ENCODE measurements at places on chromosomes 3 and 15.

GRCh38 chr3:25344670-25345069 lies 83.4 kb upstream of the RARB start:
- DNase-seq, result no peak

- no peak for DNase-seq
Observed at GRCh38 chr15:76100361-76100760, 40.6 kb downstream of the TMEM266 start.

- no peak for DNase-seq
Observed at GRCh38 chr3:116835658-116836057, 126.1 kb downstream of the TUSC7 start.

DNA sequence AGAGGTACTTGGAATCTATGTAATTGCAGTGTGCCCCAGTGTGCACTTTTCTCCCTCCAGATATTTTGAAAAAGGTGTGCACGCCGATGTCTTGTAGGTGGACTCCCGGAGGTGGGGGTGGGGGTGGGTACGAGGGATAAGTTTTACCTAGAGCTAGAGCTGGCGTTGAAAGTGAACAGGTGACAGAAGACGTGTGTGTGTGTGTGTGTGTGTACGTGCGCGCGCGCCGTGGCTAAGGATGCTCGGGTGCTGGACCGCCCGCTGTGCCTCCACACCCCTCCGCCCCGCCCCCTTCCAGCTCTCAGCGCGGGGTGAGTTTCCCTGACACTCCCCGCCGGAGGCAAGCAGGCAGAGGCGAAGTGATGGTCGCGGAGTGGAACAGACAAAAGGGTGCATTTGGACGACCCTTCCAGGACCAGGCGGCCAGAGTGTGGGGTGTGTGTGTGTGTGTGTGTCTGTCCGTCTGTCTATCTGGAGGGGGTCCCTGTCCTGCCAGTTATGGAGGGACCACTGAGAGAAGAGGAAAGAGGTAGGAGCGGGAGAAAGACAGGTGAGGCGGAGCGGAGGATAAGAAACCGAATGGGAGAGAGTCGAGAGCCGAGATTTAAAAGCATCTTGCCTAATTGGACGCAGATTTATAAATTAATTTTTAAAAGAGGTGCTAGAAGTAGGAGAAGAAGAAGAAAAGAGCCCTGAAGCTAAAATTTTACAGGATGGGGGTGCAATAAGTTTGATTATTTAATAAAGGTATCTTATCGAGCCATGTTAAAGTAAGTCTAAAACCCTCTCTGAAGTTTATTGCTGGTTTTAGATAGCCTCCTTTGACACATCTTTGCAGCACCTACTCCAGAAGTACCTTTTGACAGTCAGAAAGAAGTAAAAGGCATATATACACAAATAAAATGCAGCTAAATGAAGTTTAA lies 335.8 kb upstream of the THRB start:
- no peak for DNase-seq

DNA sequence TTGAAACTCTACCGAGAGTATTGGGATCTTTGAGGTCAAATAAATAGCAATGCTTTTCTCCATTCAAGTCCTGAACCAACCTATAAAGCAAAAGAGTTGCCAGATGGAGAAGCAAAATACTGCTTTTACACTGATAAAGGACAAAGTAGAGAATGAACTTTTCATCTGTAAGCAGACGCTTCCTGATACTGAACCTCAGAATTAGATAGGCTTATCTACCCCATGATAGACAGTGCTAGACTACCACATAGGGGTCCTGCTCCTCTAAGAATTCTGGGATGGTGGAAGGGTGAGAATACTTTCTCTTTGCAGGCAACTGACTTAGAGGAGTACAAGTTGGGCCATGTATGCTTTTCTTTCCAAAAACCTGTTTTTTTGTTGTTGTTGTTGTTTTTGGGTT lies 9.5 kb downstream of the SAXO2 start:
- no peak for DNase-seq

GRCh38 chr3:178131801-178132200 lies 404.4 kb upstream of the KCNMB2 start:
- DNase-seq, result peak; percentile 14

GRCh38 chr3:73473898-73474416 lies 150.8 kb downstream of the PDZRN3 start:
- DNase-seq, result no peak

GRCh38 chr3:157225001-157225400 lies 65.1 kb upstream of the CCNL1 start:
- no peak for DNase-seq

DNA sequence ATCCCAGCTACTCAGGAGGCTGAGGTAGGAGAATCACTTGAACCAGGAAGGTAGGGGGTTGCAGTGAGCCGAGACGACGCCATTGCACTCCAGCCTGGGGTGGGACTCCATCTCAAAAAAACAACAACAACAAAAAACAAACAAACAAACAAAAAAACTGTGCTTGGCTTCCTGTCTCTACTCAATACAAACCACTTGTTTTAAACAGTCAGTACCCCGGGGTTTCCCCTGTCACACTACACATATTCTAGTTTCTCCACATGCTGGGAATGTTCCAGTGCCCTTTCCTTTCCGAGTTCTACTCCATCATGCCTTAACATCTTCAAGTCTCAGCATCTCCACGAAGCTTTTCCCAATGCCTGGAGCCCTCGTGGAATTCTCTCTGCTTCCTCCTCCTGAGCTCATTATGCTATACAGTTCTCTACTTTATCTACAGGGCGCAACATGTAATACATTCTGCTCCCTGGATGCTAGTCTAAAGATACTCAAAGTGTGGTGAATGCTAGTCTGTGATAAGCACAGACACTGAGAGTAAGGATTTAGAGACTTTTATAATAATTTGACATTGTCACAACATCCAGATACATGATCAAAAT lies 7.8 kb downstream of the EMC3 start:
- DNase-seq, result no peak

GRCh38 chr15:45414215-45414885 lies 36.0 kb upstream of the GATM start:
- no peak for DNase-seq

- no peak for DNase-seq
Observed at GRCh38 chr15:74838746-74839525, 4.0 kb downstream of the ULK3 start.

DNA sequence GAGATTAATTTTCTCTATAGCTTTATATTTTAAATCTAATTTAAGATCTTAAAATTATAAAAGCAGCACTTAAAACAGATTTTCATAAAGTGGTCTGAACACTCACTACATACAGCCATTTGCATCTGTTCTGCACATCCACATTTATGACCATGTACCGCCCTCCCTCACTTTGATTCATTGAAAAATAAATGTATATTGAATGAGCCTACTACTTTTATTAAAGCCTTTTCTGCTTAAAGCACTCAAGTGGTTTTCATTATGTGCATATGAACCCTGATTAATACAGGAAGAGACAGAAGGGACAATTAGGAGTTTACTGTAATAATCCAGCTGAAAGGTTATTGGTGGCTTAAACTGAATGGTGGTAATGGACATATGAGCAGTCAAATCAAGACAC lies 129.4 kb downstream of the DLG1 start:
- DNase-seq, result no peak

GRCh38 chr15:96330064-96330449 lies 443 bp upstream of the NR2F2 start:
- peak; percentile 61 for DNase-seq

GRCh38 chr3:133573629-133574194 lies at the start of gene CDV3:
CDV3 (plus strand) TSS chr3:133573686; CDS start chr3:133574045, 359 bp downstream.
- no peak for DNase-seq

DNA sequence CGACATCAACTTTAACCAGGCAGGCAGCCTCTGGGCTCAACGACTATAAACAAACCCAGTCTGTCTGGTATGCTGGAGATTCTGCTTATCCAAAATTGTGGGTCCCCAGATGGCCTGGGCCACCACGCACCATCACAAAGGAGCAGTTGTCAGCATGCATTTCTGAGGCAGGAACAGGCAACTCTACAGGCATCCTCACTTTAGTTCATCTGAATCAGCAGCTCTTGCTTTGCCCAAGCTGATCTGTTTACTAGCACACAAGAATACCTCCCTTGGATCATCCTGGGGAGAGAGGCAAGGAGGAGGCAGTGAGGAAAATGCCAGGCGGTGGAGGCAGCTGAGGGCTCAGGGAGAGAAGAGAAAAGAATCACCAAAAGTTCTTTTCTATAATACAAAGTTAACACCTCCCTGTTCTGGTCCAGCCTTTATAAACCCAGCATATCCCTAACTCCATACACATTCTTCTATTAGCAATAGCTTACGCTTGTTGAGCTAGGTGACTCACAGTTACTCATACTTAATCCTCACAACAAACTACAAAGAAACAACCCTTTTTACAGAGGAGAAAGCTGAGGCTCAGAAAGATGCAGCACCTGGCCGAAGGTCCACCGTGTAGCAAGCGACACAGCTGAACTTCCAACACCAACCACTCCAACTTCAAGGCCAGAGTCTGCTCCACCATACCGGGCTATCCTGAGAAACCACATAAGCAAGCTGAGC lies 33.6 kb downstream of the ZDHHC3 start:
- DNase-seq, result no peak

DNA sequence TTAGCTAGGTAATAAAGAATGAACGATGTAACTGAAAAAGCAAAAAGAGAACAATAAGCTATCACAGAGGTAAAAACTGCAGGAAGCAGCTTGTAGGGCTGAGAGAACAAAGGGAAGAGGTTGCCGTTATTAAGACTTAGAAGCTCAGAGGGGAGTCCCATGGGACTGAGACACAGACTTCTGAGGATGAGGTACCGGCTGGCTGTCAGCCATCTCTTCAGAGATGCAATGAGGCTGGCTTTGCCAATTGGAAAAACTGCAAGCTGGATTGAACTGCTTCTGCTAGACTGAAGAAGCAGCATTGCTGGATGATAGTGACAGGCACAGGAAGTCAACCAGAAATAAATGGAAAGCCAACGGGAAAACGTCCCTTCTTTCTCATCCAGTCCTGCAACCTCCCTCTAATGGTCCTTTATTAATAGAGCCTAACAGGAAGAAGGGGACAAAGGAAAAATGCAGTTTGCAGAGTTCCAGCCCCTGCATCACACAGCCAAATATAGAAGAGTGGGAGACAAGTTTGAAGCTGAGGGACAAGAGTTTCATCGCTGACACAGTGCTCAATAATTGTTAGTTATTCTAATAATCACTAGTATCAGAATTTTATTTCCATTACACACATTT lies 21.1 kb upstream of the KLHL6 start:
- DNase-seq, result no peak

DNA sequence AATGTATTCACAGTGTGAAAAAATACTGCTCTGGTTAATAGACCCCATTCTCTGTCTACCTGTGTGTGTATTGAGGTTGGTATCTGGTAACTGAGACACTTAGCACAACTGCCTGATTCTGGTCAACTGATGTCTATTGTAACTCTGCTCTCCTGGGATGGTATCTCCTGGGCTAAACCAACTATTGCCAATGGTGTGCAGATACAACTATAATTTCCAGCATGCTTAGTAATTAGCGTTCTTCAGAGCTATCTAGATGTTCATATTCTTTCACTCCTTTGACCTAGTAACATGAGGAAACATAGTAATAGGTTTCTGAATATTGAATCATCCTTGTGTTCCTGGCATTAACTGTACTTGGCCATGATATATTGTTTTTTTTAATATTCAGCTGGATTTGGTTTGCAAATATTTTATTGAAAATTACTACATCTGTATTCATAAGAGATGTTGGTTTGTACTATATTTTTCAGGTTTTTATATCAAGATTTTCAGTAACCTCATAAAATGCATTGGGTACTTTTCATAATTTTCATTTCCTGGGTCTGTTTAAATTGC lies 16.8 kb downstream of the ADAMTSL3 start:
- no peak for DNase-seq

DNA sequence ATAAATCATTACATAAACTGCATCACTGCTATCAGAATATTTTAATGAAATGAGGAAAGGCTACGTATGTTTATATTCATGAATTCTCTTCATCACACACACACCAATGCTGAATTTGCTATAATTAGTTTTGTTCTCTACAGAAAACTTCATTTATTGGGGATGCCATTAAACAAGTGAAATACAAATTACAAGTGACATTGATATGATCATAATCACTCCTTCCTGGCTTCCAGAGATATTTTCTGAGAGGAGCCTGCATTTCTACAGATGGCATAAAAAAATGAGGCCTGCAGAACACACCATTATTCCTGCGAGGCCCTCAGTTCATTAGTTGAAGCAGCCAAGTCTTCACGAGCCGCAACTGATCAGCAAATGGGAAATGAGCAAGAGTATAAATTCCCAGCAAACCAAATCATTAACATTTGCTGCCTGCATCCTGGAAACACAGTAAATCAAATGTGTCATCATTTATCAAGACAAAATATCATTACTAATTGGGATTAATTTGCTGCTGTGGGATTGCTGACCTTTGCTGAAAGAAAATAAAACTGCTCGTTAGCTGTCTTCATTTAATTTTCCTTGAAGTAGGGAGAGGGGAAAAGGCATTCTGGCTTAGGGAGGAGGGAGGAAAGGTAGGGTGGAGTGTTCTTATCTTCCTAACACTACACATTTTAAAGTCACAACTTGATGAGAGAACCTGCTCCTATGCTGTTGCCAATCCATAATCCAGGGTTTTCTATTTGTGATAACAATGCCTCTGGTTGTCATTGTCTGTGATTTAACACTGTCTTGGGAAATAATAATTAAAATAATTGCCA lies 921.9 kb downstream of the SQOR start:
- DNase-seq, result no peak

DNA sequence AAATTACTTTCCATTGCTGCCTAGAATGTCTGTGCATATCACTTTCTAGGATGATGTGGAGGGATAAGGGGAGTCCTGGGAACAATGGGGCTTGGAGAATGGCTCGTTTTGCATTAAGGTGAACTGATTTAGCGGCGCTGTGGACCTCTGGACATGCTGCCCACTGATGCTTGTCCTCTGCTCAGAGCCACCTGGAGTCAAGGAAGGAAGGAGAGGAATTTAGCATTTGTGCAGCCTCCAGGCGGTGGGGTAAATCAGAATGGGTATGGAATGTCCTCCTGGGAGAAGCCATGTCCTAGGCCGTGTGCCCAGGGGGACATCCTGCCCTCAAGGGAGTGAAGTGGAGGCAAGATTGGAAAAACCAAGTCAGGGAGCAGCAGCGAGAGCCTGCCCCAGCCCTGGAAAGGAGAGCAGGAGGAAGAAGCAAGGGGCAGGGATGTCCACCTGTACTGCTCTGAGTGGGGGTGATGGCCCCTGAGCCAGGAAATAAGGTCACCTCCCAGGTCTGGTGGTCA lies 37.8 kb downstream of the KY start:
- DNase-seq, result no peak

DNA sequence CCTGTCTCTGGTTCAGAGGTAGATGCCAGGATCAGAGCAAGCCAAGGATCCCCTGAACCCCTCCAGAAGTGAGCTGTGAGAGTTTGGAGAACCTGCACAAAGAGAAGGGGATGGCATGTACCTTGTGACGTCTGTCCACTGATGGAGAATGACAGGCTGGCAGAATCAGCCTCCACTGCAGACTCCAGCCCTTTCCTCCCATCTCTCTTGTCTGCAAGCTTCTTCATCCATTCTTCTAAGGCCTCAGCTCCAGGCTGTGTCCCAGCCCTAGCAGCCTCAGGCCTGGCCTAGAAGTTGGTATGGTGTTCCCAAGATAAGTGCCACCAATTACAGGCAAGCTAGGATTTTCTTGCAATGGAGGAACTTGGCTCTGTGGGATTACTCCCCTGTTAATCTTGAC lies 8.6 kb downstream of the GALNT15 start:
- no peak for DNase-seq

GRCh38 chr3:115341208-115341607 lies 194.1 kb upstream of the ZBTB20 start:
- DNase-seq, result no peak
